ENCODE measurements at places on chromosomes 2 and 18. TPM values are rescaled to one million over a fixed set of nuclear protein-coding genes. Genes with fewer than 3 reads are reported as not detected.

PSMA8 gene
- 1.3 TPM for total RNA-seq

NEU2 gene
- total RNA-seq = not detected

BUB1 gene
- 89.3 TPM for total RNA-seq

KCNE4 gene
- not detected for total RNA-seq

DNER gene
- not detected for total RNA-seq

CROCC2 gene
- total RNA-seq = not detected

CAPG gene
- total RNA-seq = 263 TPM

TXNDC2 gene
- not detected for total RNA-seq

HRH4 gene
- total RNA-seq = 0.22 TPM

C2orf92 gene
- total RNA-seq = 8.8 TPM

DLX2 gene
- total RNA-seq = not detected

DCC gene
- total RNA-seq = not detected

HOXD12 gene
- total RNA-seq = not detected

UGT1A6 gene
- not detected for total RNA-seq

MPP4 gene
- not detected for total RNA-seq

FHL2 gene
- 1.1 TPM for total RNA-seq

CRACDL gene
- total RNA-seq = 2.3 TPM

FRZB gene
- not detected for total RNA-seq

GPR39 gene
- not detected for total RNA-seq

RESP18 gene
- not detected for total RNA-seq

CDH2 gene
- total RNA-seq = not detected
